ENCODE measurements at places on chromosomes 11 and 22.

DNA sequence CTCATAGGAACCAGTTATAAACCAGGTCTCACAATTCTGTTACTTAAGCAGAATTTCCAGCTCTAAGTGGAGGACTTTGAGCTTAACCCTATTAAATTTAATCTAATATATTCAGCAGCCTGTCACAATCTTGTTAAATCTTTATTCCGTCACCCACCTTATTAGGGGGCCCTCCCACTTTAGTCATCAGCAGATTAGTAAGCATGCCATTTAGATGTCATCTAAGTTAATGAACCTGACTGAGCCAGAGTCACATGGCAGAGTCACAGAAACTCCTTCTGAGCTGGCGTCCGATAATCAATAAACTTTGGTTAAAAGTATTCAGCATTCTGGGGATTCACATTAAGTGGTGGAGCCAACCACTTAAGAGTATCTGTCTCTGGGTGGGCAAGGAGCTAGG is 35.1 kb downstream of the TTC12 start:
- no peak for DNase-seq

DNA sequence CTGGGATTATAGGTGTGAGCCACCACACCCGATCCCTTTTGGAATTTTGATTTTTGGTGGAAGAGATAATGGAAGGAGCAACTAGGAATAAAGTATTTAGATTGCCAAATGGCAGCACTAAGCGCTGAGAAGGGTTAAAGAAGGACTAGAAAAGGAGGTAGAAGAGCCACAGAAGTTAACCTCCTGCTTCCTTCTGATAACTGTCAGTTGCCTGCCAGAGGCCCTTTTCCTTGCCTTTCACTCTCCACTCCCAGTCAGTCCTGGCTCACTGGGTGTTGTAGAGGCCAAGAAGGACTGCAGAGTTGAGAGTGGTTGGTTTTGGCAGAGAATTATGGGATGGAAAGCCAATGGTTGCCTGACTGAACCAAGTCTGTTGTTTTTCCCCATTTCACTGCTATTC is 19.3 kb downstream of the ZC3H12C start:
- no peak for DNase-seq

DNA sequence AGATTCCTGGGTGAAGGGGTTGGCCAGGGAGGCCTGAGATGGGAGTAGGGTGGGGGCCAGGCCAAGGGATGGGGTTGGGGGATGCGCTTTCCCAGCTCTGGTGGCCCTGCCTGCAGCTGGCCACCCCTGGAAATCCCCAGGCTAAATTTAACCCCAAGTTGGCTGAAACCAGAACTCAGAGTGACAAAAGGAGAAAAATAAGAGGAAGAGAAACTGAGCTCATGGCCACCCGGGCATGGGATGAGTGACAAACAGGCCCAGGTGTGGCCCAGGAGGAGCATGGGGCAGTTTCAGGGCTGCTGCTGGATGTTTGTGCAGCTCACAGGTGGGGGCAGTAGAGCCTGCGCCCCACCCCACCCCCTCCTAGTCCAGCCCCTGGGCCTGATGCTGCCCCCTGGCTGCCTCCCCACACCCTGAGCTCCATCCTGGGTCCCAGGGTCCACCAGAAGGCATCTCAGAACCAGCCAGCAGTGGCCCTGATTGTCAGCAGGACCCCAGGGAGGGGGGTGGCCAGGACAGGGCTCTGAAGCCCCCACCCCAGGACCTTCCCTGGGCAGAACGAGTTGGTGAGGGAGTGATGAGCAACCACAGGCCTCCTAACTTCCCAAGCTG is 48.0 kb downstream of the IGLL5 start:
- DNase-seq, result peak; percentile 79

DNA sequence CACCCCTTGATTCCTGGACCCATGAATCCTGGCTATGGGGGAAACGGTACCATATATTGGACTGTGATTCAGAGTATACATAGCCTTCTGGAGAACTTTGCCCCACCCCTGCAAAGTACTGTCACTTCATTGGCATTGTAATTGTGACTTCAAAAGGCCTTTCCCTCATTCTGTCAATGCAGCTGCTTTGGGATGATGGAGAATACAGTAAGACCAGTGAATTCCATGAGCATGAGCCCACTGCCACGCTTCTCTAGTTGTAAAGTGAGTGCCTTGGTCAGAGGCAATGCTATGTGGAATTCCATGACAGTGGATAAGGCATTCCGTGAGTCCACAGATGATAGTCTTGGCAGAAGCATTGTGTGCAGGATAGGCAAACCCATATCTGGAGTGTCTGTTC is 25.7 kb upstream of the MSANTD2 start:
- DNase-seq, result no peak

GRCh38 chr11:67544616-67545242 is 21.5 kb upstream of the CABP2 start:
- DNase-seq, result no peak

GRCh38 chr11:117459979-117460300 is 132.3 kb downstream of the CEP164 start:
- peak; percentile 82 for DNase-seq

DNA sequence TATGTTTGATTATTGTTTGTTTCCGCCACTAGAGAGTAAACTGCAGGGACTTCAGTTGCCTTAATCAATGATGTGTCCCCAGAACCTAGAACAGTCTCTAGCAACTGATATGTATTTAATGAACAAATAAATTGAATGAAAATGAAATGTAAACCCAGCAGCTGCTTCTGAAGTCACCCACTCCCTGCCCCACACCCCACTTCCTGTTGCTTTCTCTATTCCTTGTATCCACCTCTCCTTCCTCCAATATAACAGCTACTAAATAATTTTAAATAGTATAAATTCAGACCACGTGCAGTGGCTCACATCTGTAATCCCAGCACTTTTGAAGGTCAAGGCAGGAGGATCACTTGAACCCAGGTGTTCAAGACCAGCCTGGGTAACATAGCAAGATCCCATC is 15.8 kb downstream of the MYH9 start:
- DNase-seq, result peak; percentile 20

- DNase-seq, result no peak
These were observed 6.9 kb downstream of the SULT4A1 start for GRCh38 chr22:43855431-43855830.

- no peak for DNase-seq
These were observed 29.5 kb downstream of the TMEM123 start for GRCh38 chr11:102422817-102423712.

All from inflammatory macrophage treated with lipopolysaccharide for 4 hours (primary cell).